GM23338 (cell line): ENCODE measurements at places on chromosomes 3 and 15. TPM values are rescaled to one million over a fixed set of nuclear protein-coding genes. Genes with fewer than 3 reads are reported as not detected.

The BOC gene
- 3.0 and 4.1 TPM in 2 replicates for total RNA-seq

The LIPH gene
- 0.03 and 0.16 TPM in 2 replicates for total RNA-seq

DNA sequence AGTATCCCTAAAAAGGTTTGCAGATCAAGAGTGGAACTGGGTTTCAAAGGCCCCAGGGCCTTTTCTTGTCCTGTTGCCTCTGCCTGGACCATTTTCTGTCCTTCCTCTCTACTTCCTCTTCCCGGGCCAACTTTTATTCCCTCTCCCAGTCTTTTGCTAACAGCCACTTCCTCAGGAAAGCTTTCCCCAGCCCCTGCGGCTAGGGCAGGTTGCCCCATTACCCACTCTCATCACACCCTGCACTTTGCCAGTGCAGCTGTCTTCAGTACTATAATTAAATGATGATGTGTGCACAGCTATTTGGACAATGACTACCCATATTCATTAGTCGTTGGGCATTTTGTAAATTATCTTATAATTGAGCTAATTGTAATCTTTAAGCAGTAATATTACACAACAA is 150.5 kb upstream of the THBS1 start:
- H3K27me3 ChIP-seq, result no peaks in the 10 kb centered on the region
- H3K4me1 ChIP-seq, result peaks cover 17% of the 10 kb centered on the region
- H3K4me3 ChIP-seq, result no peak overlapping the region
- H3K27ac ChIP-seq, result no peak overlapping the region

- H3K27me3 ChIP-seq, result no peaks in the 10 kb centered on the region
- no peak overlapping the region for H3K27ac ChIP-seq
- no peaks in the 10 kb centered on the region for H3K36me3 ChIP-seq
- peak; percentile 16 for DNase-seq
- 0 out of 2 replicates have a peak, but pooled peaks cover 6% of the 10 kb centered on the region for H3K4me1 ChIP-seq
These were observed 232.0 kb downstream of the KCNMB2 start for GRCh38 chr3:178768072-178768864.

GRCh38 chr3:123552095-123552714 is 32.6 kb downstream of the HACD2 start:
- H3K36me3 ChIP-seq, result peaks cover 9% of the 10 kb centered on the region; the same call in 1 of the 2 replicates
- no peaks in the 10 kb centered on the region for H3K27me3 ChIP-seq
- peak; percentile 73 for DNase-seq
- no peak overlapping the region for H3K4me3 ChIP-seq

- H3K27ac ChIP-seq, result peak overlapping the region; percentile 85
- peak; percentile 76 for DNase-seq
- no peaks in the 10 kb centered on the region for H3K27me3 ChIP-seq
These were observed 140.0 kb downstream of the PDZRN3 start for GRCh38 chr3:73484656-73485248.
